IPS-NIHi11 (cell line): ENCODE measurements at places on chromosomes 4 and X.

GRCh38 chr4:113080624-113081023 lies 31.2 kb downstream of the ANK2 start:
- no peak for DNase-seq

DNA sequence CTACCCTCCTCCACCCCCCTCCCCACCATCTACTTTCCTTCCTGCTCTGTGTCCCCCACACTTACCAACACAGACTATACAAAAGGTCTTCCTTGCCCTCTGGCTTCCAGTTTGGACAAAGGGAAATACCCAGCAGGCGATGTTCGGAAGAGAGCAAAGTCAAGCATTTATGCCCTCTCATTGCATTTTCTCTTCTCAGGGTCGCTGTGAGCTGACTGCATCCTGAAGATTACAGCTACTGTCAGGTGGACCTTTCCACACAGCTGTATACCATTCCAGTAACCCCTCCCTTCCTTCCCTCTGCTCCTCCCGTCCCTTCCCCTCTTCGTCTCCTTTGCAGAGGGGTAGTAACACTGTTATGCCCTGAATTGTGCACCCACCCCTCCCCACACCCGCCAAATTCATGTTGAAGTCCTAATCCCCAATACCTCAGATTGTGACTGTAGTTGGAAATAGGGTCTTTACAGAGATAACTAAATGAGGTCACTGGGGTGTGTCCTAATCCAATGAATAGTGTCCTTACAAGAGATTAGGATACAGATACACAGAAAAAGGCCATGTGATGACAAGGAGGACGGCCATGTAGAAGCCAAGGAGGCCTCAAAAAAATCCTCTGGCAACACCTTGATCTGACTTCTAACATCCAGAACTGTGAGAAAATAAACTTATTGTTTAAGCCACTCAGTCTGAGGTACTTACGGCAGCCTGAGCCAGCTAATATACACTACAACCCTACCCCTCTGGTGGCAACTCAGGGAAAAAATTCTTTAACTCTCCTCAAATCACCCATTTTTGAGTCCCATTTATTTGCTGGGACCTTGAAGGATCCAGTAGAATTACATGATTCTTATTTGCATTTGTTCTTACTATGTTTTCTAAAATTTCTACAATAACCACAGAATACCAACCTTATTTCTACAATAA lies 11.7 kb downstream of the MORF4L2 start:
- no peak for DNase-seq

DNA sequence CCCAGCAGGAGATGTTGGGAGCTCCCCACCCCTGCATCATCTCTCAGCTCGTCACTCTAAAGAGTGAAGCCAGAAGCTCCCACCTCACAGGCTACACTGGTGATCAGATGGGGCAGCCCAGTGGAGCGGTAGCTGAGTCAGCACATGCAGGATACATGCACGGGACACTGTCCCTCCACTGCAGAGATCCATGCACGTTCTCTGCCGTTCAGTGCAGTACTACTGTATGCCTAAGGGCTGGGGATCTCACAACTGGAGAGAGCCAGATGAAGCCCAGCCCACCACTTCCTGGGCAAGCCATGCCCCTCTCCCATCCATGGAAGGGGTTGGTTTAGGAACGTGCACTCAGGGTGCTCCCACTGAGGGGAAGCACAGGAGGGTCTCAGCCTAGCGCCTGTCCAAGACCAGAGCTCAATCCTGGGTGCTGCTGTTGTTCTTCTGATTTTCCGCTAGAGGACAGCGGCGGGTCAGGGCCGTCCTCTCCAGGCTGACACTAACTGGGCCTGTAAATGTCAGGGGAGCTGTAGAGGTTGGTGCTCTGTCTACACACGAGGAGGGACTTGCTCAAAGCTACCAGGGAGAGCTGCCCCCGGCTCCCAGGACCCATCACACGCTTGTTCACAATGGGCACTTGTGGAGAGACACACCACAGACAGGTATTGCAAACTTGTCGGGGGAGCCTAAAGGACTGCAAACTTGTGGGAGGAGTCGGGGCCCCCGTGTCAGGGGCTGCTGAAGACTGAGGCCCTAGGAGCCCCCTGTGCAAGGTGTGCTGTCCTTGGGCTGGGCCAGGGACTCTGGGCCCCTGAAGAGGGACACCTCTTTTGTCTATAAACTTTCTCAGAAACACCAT lies 18.2 kb upstream of the ABLIM2 start:
- peak; percentile 86 for DNase-seq

- no peak for DNase-seq
Measured at GRCh38 chr4:157957905-157958304, 214.9 kb downstream of the GASK1B start.

GRCh38 chrX:43224496-43224895 lies 431.6 kb upstream of the MAOA start:
- DNase-seq: no peak

- DNase-seq: no peak
Measured at GRCh38 chr4:130600706-130601105, 1504.8 kb downstream of the C4orf33 start.

GRCh38 chrX:17933856-17934255 lies 72.8 kb upstream of the RAI2 start:
- DNase-seq: no peak

DNA sequence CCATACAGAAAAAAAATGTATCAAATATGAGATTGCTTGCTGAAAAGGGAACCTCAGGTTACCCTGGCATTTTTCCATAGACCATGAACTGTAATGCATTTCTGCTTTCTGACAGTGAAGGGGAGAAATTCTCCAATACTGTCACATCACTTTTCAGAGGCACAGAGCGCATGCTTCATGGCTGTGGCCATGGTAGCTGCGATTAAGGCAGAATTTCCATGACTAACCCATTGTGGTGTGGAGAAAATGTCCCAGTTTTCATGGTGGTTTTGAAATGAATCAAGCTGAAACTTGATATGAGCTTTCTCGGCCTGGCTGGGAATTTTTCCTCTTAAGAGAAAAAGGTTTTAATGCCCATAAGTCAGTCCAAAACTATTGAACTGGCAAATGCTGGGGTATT lies 39.5 kb upstream of the MAP3K15 start:
- no peak for DNase-seq

DNA sequence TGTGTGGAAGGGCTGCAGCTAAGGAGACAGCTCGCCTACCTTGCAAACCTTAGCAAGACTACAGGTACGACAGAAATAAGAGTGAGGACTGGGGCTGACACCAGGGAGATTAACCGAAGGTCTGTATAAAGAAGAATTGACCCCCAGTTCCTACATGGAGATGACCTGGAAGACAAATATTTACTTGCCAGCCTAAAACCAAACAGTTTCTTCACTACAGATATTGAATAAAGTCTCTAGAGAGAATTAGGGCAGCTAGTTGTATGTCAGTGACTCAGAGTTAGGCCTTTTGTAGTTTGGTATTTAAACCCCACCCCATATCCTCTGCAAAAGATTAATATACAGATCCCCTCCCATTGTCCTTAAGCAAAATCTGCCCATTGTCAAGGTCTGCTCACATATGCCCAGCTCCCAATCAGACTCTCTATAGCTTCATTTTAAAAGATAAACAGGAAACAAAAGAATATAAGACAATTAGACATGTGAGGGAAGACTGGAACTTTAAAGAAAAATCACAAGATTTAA lies 28.1 kb upstream of the FRMPD3 start:
- no peak for DNase-seq

DNA sequence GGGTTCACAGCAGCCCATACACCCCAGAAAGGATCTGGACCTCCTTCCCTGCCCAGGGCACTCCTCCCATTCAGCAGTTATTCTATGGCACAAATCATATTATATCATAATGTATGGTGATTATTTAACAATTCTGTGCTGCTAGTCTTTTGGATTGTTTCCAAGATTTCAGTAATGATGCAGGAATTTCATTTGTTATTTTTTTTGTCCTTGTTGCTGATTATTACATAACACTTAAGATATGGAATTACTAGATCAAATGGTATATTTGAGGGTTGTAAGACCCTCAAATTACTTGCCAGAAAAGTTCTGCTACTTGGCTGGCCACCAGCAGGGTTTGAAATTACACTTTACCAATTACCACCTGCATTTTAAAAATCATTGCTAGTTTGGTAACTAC lies 36.4 kb downstream of the QDPR start:
- DNase-seq: no peak

- DNase-seq: no peak
Measured at GRCh38 chr4:10656988-10657387, 27.6 kb downstream of the CLNK start.

GRCh38 chrX:16524316-16524715 lies 125.6 kb upstream of the S100G start:
- DNase-seq: no peak

- no peak for DNase-seq
Measured at GRCh38 chrX:9555354-9555753, 90.5 kb downstream of the TBL1X start.

- DNase-seq: peak; percentile 64
Measured at GRCh38 chr4:10164877-10165283, 48.3 kb upstream of the WDR1 start.

GRCh38 chr4:33184657-33185290 lies 2464.6 kb downstream of the PCDH7 start:
- DNase-seq: no peak

DNA sequence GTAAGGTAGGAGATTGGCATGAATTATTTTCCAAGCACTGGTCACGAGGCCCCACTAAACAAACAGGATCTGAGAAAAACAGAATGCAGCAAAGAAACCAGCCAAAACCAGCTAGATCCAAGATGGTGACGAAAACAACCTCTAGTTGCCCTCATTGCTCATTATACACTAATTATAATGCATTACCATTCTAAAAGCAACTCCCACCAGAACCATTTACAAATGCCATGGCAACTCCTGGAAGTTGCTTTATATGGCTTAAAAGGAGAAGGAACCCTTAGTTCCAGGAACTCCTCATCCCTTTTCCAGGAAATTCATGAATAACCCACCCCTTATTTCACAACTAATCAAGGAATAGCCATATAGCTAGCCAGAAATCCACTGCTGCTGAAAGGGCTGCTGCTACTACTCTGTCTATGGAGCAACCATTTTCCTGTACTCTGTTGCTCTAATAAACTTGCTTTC lies 69.3 kb downstream of the ABCB7 start:
- DNase-seq: no peak

GRCh38 chrX:13085526-13085925 lies 41.1 kb upstream of the FAM9C start:
- DNase-seq: no peak

GRCh38 chr4:113750734-113751133 lies 10.8 kb downstream of the CAMK2D start:
- no peak for DNase-seq

DNA sequence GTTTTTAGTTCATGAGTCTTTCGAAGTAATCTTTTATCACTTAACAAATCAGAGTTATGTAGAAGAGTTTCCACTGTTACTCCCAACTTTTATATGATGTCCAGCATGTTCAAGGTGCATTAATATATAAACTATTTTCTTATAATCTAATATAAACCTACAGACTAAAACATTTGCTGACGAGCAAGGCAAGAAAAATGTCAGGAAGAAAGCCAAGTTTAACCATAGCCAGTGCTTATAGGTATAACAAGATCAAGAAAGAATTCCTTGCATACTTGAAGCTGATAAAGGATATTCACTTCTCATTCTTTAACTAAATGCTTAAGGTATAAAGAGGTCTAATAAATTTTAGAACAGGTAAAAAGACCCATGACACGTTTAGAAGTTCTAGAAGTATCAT lies 167.7 kb downstream of the NPNT start:
- DNase-seq: no peak

DNA sequence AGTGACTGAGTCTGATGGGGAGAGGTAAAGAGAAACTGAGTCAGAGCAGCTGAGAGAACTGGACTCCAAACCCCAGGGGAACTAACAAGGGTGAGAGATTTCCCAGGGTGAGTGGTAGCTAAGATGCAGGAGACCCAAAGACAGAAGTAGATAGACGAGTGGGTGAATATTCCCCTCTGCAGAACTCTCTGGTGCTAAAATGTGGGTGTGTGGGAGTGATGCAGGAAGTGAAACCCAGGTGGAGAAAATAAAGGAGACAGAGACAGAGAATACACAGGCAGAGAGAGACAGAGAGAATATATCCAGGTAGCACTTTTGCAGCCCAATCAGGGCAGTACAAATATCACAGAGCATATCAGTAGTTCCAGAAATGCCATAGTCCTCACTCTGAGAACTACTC lies 212.5 kb upstream of the ZIC3 start:
- no peak for DNase-seq

DNA sequence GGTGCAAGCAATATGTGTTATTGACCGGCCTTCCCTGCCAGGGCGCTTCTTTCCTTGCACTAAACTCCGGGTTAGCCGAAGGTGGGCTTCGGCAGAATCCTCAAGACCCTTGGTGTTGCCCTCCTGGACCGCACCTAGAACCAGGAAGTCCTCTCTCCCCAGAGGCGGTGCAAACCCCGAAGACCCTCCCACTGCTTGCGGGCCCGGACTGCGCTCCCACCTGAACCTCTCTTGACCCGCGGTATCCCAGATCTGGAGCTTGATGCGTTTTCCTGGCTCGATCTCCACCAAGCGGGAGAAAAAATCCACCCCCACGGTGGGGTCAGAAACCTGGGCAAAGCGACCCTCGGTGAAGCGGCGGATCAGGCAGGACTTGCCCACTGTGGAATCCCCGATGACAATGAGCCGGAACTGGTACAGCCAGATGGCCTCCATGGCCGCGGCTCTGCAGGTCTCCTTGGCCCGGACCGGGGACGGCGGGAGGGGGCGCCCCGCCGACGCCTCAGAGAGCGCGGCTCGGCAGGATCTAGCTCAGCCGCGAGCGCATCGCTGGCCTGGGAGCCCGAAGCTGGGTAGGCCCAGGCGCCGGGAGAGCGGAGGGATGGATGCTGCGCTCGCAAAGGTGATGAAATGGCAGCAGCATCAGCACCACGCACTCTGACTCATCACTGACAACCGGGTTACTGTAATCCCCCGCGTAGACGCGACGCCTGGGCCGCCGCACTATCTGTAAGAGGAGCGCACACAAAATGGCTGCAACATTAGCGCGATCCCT lies at the start of gene RAB39B:
RAB39B (minus strand) TSS at position 638 of the 775 bp plus-strand sequence; CDS start at position 435, 203 bp downstream.
- DNase-seq: peak; percentile 57

DNA sequence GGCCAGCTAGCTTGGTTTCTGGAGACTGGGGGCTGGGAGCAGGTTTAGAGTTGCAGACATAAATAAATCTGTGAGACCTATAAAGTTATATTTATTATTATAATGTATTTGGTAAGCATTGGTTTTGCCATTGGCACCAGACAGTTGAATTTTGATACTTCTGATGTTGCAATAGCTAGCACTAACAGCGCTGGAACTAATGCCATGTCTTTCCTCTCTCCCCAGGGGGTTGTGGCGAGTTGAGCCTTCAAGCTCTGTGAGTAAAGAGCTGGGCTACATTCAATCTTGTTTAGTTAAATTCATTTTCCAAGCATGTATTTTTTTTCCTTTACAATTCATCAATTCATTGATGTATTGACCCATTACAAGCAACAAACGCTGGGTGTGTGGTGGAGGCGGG lies 358.7 kb upstream of the NR3C2 start:
- DNase-seq: no peak

GRCh38 chr4:52869196-52869595 lies 7.1 kb downstream of the RASL11B start:
- no peak for DNase-seq

GRCh38 chrX:17376431-17377077 lies 1.6 kb downstream of the NHS start:
- DNase-seq: no peak
